ENCODE measurements at places on chromosomes 16 and 17.

DNA sequence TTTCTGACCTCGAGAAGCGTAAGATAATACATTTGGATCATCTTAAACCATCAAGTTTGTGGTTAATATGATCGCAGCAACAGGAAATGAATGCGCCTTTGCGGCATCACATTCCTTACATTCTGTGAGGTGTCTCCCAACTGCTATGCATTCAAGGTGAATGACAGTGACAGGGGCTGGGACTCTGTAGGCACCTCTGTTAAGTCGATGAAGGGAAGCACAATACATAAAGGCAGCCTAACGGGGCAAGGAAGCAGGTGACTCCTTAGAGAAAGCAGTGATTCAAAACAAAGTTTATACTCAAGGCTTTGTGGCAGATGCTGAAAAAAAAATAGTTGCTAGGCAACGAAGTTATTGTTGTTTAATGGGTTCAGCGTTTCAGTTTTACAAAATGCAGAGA, 21.6 kb upstream of the EVPL start:
- no peak for DNase-seq

DNA sequence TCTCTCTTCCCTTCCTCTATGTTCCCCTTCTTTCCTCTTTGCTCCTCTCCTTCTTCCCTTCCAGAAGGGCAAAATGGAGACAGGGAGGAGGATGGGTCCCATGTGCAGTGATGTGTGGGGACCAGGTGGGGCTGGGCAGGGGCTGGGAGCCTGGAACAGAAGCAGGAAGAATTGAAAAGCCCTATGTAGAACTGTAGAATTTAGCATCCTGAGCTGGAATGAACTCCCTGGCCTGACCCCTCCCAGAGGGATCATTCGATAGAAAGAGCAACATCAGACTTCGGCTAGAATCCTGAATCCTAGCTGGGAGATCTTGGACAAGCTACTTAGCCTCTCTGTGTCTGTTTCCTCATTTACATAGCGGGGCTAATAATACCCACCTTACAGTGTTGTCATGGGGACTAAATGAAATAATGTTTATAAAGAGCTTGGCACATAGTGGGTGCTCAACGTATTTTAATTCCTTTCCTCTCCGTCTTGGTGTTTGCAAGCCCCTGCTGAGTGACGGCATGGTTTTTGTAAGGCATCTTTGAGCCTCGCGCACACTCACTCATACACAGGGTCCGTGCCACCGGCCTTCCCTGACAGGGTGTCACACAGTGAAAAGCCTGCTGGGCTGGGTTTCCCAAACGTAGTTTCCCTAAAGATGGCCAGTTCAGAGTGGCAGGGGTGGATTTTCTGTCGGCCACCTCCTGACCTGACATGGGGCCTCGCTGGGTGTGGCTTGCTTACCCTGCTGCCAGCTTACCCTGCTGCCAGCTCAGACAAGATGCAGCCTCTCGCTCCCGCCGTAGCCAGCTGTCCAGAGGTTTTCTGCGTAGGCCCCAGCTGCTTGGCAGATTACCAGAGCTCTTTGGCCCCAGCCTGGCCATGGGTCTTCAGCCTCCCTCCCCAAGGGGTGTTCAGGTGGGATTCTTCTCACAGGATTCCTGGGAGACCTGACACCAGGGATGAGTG, 6.1 kb upstream of the ARHGAP23 start:
- no peak for DNase-seq

DNA sequence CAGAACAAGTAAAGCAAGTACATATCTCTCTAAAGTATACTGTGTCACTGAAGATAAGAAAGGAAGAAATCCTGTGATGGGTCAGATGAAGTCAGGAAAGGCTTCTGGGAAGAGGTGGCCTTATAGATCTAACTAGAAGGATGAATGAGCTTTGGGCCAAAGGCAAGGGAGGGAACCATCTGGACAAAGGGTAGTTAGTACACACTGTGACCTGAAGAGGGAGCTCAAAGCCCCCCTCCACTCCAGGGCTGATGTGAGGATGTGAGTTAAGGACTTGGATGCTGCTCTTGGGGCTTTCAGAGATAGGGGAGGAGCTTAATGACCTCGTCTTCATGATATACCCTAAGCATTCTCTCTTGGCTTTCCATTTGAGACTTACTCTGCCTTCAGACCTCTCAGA, 185.3 kb upstream of the CACNG3 start:
- peak; percentile 50 for DNase-seq

- DNase-seq: no peak
Observed at GRCh38 chr17:73401911-73402310, 90.1 kb upstream of the CDC42EP4 start.

- no peak for DNase-seq
Observed at GRCh38 chr17:47864791-47865216, 13.8 kb upstream of the SP6 start.

DNA sequence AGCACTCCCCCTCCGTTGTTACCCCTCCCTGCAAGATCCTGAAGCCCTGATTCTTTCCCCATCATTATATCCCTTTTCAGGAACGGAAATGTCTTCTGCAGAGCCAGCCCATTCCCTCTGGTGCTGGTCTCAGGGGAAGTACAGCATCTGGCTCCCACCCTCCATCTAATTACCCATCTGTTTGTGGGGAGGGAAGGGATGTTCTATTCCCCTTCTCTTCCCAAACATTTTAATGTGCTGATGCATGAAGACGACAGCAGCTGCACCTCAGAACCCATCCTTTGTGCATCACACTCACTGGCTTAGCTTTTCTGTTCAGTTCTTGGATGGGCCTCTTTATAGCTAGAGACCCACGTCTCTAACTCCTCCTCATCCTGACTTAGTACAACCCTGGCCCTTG, 367.2 kb downstream of the CDH13 start:
- DNase-seq: no peak

- DNase-seq: no peak
Observed at GRCh38 chr17:33169580-33170285, 123.4 kb downstream of the ASIC2 start.

DNA sequence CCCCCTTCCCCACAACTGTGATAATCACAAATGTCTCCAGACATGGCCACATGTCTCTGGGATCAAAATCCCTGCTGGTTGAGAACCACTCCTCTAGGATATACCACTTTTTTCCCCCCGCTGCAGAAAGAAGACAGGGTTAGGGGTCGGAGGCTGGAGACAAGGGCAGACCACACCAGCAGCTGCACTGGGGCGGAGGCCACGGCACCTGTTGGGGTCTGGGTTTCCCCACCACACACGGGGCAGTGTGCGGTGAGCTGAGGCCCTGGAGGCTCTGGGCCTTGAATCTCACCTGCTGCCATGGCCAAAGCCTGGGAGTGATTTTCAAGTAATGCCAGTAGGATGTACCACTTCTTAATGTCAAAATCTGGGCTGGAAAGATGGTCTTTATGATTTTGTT, 320.5 kb downstream of the SNX29 start:
- DNase-seq: no peak

DNA sequence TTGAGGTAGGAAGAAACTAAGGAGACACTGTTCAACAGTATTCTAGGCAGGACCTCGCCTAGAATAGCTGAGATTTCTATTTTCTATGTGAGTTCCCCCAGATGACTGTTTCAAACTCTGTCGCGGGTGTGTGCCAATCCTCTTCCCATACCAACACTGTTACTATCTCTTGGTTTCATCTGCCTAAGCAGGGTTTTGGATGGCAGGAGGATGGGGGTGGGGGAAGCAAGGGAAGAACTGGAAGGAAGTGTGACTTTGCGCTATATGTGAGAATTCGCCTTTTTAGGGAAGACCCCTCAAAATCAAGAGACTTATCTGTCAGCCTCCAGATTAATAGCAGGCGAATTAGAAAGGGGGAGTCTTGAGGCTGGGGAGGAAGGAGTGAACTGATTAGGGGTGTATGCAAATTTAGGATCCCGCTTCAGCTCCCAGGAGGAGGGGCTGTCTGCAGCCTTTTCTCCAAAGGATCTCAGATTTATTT, 521 bp upstream of the G6PC3 start:
- no peak for DNase-seq

DNA sequence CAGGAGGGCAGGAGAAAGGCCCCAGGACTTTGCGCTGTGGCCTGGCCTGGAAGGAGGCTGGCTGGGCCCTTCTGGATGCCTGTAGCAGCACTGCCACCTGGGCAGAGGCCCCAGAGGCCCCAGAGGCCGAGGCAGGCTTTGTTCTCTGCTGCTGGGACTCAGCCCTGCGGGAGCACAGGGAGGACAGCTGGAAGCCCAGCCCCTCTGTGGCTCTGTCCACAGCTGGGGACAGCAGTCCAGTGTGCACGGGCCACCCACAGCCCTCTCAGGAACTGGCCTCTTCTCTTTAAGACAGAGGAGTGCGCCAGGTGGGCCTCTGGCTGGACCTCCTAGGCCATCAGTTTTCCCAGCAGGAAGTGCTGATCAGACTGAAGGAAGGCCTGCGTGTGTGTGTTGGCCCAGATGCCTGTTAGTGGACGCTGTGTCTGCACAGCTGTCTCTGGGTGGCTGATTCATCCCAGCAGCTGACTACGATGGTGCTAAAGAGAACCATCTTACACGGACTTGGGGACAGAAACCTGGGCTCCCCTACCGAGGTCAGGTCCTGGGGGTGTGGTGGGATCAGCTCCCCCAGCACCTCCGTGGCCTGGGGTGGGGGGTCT, 26.9 kb upstream of the ZNF750 start:
- DNase-seq: no peak

DNA sequence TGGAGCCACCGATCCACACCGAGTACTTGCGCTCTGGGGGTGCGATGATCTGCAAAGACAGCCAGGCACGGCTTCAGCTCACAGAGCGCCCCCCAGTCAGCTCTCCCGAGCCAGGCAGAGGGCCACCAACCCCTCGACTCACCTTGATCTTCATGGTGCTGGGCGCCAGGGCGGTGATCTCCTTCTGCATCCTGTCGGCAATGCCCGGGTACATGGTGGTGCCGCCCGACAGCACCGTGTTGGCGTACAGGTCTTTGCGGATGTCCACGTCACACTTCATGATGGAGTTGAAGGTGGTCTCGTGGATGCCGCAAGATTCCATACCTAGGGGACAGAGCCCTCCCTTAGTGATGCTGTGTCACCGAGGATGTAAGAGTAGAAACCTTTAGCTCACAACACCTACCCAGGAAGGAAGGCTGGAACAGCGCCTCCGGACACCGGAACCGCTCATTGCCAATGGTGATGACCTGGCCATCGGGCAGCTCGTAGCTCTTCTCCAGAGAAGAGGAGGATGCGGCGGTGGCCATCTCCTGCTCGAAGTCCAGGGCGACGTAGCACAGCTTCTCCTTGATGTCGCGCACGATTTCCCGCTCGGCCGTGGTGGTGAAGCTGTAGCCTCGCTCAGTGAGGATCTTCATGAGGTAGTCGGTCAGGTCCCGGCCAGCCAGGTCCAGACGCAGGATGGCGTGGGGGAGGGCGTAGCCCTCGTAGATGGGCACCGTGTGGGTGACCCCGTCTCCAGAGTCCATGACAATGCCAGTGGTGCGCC, 1.6 kb downstream of the ACTG1 start:
- DNase-seq: no peak

DNA sequence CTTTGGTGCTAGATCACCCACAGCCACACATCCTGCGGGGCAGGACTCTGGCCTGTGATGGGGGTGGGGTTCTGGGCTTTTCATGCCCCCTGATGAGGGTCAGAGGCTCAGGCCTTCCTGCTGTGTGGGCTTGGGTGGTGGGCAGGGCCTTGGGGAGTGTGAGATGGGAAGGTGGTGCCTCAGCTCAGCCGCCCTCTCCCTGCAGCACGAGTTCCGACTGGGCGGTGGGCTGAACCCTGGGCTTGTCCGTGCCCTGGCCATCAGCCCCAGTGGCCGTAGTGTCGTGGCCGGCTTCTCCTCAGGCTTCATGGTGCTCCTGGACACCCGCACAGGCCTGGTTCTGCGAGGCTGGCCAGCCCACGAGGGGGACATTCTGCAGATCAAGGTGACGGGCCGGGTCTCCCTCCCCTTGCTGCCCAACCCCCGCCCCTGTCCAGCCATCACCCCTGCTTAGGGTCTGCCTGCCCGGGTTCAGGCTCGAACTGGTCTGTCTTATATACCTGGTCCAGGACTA, 6.8 kb upstream of the SERPINF2 start:
- DNase-seq: no peak

- DNase-seq: no peak
Observed at GRCh38 chr16:10629592-10629963, 49.2 kb upstream of the EMP2 start.

- no peak for DNase-seq
Observed at GRCh38 chr16:75181630-75182029, 25.3 kb downstream of the CTRB2 start.

GRCh38 chr16:85557971-85558657, 55.0 kb upstream of the GSE1 start:
- no peak for DNase-seq

All from HuH-7 (cell line).